NCI-H748 treated with DMSO at 0.1 percent for 48 hours (cell line): ENCODE measurements at places on chromosomes 1 and 21.

- no peak for DNase-seq
Observed at GRCh38 chr1:198291036-198291435, 134.2 kb downstream of the NEK7 start.

DNA sequence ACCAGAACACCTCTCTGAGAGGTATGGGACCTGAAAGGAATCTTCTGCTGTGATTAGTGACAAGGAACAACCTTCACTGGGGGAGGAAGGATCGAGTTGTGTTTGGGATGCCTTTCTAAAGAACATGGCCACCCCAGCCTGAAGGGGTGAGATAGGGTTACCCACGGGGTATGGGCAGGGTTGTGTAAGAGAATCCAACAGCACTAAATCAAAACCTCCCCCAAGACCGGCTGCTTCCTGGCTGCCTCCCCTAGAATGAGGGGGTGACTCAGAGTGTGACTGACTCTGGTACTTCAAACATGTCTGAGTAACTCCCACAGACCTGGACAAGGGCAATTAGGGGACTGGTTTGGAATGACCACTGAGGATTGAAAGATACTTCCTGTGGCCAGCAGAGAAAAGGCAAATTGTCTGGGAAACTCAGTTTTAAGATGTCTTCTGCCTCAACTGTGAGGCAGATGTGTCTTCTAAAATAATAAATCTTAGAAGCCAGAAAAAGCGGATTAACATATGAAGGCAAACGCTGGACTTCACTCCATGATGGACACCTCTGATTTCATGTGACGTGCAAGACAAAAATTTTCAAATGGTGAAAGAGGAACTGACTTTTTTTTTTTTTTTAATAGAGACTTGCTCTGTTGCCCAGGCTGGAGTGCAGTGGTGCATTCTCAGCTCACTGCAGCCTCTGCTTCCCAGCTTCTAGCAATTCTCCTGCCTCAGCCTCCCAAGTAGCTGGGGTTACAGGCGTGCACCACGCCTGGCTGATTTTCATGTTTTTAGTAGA, 6.7 kb upstream of the PTPN14 start:
- DNase-seq, result no peak

DNA sequence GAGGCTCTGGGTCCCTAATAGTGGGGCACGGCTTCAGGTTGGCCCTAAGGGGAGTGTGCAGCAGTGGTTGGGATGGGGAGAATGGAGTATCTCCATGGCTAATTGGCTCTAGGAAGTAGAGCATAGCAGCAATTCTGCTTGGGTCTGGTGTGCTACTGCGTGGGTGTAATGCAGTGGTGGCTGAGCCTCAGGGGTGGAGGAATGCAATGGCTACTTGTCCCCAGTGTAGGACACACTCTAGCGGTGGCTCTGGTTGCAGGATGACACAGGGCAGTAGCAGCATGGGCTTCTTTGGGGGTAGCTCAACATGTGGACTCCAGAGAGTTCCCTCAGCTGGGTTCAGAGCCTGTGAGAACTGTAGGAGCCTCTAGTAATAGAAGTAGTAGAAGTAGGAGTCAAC, 91.2 kb upstream of the FAM78B start:
- DNase-seq, result no peak

GRCh38 chr1:228343191-228343661, 63.4 kb downstream of the TRIM11 start:
- no peak for DNase-seq

DNA sequence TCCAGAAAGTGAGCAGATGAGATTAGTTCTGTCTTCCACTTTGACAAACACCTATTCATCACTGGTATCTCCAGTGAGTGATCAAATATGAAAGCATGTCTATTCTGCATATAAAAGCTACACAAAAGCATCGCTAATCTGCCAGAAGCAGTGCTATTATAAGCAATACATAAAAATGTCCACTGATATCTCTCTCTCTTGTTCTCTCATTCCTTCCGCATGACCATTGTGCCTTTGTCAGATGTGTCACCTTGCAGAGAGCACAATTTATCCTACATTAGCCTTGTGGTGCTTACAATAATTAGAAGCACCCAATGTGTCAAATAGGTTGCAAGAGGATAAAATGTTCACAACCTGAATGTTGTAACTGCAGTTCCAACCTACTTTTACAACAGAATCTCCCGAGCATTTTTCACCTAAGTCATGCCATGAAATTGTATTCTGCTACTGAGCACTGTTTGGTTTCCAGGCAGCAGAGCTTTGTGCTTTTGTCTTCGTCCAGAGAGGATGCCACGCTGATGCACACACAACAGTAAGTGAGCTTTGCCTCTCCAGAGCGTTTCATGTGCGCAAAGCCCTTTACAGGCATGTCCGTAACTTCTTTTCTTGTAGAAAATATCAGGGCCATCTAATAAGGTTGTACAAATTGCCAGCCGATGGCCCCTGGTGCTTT, 198.7 kb upstream of the PLD5 start:
- no peak for DNase-seq

GRCh38 chr1:227006226-227006796, 66.2 kb downstream of the COQ8A start:
- DNase-seq, result no peak

GRCh38 chr1:17739050-17739449, 16.1 kb upstream of the ACTL8 start:
- DNase-seq, result no peak

DNA sequence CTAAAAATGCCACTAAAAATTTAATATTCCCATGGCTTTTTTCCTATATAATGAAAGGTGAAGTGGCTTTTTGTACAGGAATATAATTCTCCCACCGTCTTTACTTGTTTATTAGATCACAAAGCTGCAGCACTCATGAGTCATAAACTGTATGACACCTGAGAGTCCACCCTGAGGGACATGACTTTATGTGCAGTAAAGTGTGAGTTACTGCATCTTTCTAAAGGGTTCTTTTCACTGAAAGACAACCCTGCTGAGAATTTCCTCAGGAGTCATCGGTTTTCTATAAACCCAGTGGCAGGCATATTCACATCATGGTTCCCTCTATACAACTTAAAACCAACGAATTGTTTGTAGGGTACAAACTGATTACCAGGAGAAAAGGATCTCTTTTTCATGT, 77.4 kb downstream of the APP start:
- no peak for DNase-seq

DNA sequence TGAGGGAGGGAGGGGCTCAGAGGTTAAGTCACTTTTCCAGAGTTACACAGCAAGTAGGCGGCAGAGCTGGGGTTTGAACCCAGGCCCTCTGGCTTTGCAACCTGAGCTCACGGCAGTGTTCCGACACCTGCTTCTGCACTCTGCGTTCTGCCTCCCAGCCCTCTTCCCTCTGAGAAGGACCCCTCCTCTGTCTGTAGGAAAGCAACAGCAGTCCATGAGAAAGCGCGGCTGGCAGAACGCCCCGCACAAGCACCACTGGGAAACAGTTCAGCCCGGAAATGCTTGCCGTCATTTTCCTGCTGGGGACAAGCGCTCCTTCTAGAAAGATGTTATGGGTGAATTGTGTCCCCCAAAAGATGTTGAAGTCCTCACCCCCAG, 241.1 kb downstream of the NPHP4 start:
- no peak for DNase-seq

DNA sequence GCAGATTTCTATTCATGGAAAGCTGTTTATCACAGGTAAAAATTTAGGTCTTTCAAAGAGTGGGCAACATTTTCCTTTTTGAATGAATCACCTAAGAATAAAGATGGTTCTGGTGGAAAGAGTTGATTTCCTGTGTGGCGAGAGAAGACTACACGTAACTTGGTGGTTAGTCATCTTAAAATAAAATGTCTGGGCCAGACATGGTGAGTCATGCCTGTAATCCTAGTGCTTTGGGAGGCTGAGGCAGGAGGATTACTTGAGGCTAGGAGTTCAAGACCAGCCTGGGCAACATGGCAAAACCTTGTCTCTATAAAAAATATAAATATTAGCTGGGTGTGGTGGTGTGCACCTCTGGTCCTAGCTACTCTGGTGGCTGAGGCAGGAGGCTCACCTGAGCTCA, 65.7 kb downstream of the DISP1 start:
- DNase-seq, result no peak

- no peak for DNase-seq
Observed at GRCh38 chr1:223474804-223475203, 81.6 kb downstream of the CCDC185 start.

GRCh38 chr1:163361123-163361934, 39.6 kb downstream of the NUF2 start:
- peak; percentile 63 for DNase-seq

GRCh38 chr1:22323846-22324504, 127.7 kb upstream of the ZBTB40 start:
- DNase-seq, result no peak

DNA sequence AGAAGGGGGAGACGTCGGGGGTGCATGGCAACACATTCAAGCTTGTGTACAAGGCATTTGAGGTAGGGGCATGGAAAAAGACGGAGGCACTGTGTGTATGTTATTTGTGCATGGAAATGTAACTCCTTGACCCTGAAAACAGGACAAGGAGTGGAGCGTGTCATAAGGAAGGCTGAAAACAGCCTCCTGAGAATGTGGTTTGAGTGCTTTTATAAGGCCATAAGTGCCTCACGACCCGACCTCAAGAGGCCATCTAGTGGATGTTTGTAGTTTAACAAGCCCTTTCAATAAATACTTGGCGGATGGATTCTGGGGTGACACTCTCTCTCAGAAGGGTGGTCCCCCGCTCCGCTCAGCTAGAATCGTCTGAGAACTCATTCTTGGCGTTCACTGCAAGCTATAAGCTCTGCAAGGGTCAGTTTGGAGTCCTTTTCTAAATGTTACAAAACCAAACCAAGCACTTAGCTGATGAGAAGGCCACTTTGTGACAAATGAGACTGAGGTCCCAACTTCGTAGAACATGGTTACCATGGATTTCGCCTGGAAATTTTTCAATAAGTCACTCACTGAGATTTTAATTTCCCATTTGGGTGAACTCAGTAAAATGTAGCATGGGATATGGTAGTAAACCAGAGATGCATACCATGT, 38.8 kb upstream of the CLCA4 start:
- no peak for DNase-seq

GRCh38 chr1:19179597-19180264, 30.3 kb downstream of the UBR4 start:
- no peak for DNase-seq
